ENCODE measurements at places on chromosomes 13 and 19.

- DNase-seq = peak; percentile 60
These were observed 19.1 kb downstream of the GPR183 start for GRCh38 chr13:99288089-99288488.

DNA sequence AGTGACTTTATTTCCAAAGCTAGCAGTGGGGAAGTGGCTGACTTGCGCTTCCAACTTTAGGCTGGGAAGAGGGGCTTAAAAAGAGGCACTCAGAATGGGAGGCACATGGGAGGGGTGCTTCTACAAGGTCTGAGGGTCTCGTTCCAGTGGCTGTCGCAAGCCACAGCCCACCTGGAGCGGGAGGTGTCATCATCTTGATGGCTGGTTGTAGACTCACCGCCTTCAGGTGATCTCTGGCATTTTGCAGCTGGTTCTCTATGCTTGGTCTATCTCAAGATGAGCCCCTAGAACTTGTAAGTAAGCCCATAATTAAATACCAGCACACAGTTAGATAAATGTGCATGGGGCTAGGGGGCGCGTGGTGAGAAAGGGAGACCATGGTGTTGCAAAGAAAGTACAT, 9.2 kb downstream of the TEX29 start:
- DNase-seq = no peak

DNA sequence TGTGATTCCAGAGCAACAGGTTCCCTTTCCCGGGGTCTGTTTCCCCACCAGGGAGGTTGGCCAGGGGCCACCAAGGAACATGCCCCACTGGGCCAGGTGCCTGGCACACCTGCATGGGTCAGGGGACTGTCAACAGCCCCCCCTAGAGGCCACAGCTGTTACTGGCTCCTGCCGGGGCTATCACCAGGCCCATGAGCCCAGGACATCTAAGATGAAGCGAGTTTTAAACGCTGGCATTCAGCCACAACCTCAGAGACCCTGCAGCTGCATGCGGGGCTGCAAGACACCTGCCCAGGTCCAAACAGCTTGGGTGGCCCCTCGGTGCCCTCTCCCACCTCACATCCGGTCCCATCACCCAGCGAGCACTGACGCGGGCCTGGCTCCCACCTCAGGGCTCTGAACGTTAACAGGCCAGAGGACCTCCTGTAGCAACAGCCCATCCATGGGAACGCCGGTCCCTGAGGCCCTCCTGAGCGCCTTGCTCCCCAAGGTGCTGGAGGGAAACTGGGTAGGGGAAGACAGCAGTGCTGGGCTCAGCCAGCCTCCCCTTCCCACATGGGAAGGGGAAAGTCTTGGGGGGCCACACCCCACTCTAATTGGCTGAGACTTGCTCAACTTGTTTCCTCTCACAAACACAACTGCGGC, 12.0 kb downstream of the KHSRP start:
- DNase-seq = peak; percentile 43

GRCh38 chr13:44273216-44273615, 100.4 kb upstream of the SERP2 start:
- DNase-seq = no peak

DNA sequence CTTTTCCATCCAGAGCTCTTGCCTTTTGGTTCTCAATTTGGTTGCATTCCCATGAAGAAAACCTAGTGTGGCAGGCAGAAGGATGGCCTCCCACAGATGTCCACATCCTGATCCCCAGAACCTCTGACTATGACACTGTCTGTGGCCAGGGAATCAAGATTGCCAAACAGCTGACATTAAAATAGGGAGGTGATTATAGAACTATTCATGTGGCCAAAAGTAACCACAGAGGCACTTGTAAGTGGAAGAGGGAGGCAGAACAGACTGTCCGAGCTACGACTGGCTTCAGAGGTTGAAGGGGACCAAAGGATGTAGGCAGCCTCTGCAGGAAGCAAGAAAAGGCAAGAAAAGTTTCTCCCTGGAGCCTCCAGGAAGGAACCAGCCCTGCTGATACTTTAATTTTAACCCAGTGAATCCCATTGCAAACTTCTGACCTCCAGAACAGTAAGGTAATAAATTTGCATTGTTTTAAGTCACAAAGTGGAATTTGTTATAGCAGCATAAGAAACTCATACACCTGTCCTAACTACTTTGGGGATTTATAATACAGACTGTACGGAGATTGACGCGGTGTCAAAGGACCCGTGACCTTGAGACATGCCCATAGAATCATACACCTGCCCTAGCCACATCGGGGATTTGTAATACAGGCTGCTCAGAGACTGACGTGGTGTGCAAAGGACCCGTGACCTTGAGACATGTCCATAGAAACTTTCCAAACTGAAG, 106.5 kb downstream of the ATP11A start:
- DNase-seq = no peak

DNA sequence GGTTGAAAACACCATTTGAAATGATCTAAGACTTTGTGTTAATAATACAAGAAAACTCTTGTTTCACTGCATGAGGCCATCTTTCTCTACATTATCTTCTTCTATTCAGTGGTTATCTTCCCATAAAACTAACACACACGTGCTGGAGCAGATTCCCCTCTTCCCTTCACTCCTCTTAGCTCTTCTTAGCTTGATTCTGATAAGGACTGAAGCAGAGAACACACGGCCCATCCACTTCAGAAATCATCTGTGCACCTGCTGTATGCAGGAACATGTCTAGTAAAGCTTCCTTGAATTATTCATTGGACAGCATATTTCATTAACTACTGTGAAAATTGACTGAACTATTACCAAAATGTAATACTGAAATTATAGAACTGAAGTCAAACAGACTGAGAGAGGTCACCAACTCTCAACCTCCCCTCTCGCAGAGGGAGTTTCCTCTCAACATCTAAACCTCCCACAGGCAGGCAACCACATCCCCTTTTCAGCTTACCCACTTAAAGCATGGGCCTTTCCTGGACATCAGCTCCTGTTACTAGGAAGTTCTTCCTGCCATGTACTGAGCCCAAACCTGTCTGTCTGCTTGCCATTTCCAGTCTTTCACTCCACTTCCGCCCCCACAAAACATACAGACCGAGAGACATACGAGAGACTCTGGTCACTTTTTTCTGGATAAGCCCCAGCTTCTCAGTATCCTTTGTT, 113.9 kb downstream of the CRYL1 start:
- DNase-seq = peak; percentile 69

DNA sequence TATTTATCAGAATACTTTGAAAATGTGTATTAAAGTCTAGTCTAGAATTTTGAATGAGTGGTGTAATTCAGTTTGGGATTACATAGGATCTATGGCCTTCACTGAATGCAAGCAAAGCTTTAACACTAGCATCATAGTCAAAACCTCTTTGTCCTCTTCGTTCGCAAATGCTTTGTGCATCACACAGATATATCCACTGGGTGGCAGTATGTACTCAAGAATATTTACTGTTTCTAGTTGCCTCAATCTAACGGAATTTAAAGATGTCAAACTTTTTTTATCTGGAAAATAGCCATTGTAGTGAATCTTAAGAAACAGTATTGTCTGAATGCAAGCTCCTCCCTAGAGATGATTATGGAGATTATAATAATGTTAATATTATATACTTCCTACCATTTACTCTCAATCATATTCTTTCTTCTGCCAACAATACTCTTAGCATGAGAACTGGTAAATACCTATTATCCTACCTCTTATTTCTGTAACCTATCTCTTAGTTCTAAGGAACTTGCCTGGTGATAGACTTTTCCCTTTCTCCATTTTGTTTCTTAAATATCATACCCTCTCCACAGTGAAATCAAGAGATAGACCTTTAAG, 25.8 kb downstream of the LACC1 start:
- DNase-seq = peak; percentile 19

- no peak for DNase-seq
These were observed 90.6 kb downstream of the PCDH9 start for GRCh38 chr13:67139551-67139950.

GRCh38 chr19:57947419-57948134, at the start of gene ZNF256:
TSS of gene ZNF256 (minus strand) at chr19:57947706. CDS start at chr19:57947474, 232 bp downstream.
- DNase-seq = peak; percentile 90

Measured in activated CD4-positive, alpha-beta memory T cell treated with anti-CD3 and anti-CD28 coated beads, Interleukin-2, amount 10 ng/mL, durations not matched to agents 7 days and 5 days (primary cell).